Activated T-helper 1 cell treated with anti-CD3 and anti-CD28 coated beads, Interleukin-2, amount 50 U/mL, for 16 hours (primary cell): ENCODE measurements at places on chromosomes 4 and X.

GRCh38 chr4:12221031-12221430 is 792.3 kb upstream of the HS3ST1 start:
- DNase-seq, result no peak

- DNase-seq, result no peak
These were observed 886 bp upstream of the NDST3 start for GRCh38 chr4:118033148-118034052.

GRCh38 chr4:1043651-1044468 is 32.4 kb downstream of the FGFRL1 start:
- DNase-seq, result no peak

DNA sequence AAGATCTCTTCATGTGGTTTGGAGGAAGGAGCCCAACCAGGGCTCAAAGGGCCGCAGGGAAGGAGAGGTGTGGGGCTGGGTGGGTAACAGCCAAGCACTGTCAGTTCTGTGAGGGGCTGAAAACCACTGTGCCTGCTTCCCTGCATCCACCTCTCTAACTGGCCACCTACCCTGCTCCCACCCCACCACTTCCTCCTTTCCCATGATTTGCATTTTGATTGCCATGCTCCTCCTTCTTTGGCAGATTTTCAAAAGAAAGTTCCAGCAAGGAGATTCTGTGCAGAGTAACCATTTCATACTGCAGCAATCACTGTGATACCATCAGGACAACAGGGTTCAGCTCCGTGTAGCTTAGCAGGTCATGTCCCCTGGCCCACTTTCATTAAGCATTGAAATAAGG is 1.8 kb downstream of the ZNF674 start:
- DNase-seq, result no peak

DNA sequence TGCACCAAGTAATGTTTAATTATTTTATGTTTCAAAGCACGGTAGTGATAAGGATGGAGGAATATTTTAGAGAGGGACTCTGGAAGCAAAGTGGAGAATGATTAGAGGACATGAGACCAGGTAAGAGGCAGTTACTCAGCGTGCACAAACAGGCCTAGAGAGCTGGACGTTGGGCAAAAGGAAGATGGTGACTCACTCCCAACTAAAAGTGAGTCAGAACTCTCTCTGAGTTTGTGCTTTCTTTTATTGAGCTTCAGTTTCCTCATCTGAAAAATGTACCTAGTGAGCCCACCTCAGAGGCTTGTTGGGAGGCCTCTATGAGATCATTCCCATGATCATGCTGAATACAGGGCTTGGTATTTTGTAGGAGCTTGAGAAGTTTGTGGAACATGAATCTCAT is 1.6 kb upstream of the ZC4H2 start:
- DNase-seq, result no peak
